Central memory CD4-positive, alpha-beta T cell (primary cell): ENCODE measurements at places on chromosomes 4 and X.

- no peak for DNase-seq
Observed at GRCh38 chrX:9698576-9698975, 67.1 kb downstream of the GPR143 start.

- DNase-seq, result no peak
Observed at GRCh38 chr4:992297-993110, 700 bp downstream of the SLC26A1 start.

- no peak for DNase-seq
Observed at GRCh38 chr4:139759097-139759496, 93.5 kb downstream of the MGST2 start.

DNA sequence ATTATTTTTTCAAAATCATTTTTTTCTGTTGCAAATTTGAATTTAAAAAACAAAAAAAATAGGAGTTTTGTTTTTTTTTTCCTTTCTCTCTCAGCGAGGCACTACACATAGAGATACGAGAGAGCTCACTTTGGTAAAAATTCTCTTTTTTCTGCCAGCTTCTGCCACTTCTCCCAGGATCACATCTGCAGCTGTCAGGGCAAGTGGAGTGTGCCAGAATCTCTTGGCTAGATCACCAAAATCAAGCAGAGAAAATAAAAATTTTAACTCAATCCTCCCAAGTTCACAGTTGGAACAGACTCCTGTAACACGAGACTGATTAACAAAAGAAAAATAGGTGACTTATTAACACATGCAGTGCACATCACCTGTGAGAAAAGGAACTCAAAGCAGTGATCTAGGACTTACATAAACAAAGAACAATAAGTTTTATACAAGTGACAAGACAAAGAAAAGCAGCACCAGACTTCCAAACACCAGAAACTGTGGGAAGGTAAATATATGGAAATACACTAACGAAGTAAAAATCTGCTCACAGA lies 213.2 kb upstream of the ZFP42 start:
- no peak for DNase-seq

DNA sequence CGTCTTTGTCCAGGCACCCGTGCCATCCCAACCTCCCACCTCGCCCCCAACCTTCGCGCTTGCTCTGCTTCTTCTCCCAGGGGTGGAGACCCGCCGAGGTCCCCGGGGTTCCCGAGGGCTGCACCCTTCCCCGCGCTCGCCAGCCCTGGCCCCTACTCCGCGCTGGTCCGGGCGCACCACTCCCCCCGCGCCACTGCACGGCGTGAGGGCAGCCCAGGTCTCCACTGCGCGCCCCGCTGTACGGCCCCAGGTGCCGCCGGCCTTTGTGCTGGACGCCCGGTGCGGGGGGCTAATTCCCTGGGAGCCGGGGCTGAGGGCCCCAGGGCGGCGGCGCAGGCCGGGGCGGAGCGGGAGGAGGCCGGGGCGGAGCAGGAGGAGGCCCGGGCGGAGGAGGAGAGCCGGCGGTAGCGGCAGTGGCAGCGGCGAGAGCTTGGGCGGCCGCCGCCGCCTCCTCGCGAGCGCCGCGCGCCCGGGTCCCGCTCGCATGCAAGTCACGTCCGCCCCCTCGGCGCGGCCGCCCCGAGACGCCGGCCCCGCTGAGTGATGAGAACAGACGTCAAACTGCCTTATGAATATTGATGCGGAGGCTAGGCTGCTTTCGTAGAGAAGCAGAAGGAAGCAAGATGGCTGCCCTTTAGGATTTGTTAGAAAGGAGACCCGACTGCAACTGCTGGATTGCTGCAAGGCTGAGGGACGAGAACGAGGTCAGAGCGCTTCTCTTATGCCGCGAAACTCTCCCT lies at the start of gene TET2:
TET2 (plus strand) TSS at position 601 of the 740 bp plus-strand sequence. CDS start 87,067 bp downstream, outside the sequence.
- peak; percentile 82 for DNase-seq

DNA sequence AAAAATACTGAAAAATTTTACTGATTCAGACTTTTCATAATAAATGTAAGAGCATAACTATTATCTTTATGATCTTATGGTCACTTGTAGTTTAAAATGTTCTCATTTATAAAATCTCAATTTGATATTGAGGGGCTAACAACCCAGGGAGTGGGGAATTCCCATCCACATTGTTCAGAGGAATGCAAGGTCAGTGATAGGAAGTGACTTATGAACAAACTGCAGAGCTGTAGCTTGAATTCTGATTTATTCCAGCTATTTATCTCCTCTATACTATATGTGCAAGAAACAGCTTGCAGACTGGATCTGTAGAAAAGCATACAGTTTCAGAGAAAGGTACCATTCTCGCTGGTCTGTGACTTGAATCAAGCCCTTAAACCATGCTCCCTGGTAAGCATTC lies 61.6 kb downstream of the SEC24D start:
- DNase-seq, result no peak

GRCh38 chr4:75745161-75745560 lies 20.8 kb downstream of the USO1 start:
- DNase-seq, result no peak

DNA sequence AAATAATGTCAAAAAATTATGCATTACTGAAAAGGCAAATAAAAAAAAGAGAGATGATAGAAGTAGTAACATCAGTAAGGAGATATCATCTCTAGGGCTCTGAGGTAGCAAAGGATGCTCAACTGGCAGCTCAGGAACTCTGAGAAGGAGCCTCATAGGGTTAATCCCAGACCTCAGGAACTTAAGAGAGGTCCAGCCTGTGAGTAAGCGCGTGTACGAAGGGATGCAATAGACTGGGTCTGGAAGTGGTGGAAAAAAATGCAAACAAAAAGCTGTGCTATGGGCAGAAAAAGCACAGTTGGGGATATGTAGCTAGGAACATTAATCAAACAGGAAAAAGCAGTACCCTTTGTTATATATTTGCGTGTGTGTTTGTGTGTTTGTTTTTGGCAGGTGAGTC lies 282.0 kb downstream of the GALNTL6 start:
- no peak for DNase-seq

DNA sequence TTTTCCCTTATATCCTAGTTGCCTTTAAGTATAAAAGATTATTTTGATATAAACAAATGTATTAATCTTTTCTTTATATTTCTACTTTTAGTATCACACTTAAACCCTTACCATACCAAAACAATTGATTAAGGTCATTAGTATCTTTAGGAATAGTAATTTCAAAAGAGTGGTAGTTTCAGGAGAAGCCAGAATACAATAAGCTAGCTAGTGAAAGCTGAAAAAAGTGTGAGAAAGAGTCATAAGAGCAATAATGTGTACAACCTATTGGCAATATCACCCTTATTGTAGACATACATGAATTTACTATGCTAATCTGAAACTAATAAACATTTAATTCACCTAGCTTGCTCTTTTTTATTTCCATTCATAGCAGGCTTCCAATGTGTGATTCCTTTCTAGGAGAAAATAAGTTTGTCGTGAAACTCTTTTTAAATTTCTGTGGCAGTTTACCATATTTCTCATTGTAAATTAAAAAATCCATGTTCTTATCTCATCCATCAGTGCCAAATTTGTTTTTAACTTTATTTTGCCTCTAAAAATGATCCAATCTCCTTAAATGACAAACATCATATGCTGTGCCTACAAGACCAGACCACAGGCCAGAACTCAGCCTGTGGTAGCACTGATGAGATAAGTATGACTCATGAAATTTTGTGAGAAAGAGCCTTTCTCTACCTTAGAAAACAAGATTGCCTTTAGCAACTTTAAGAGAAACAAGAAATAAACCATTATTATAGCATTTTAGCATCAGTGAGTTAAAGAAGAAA lies 8.1 kb downstream of the NEK1 start:
- no peak for DNase-seq

DNA sequence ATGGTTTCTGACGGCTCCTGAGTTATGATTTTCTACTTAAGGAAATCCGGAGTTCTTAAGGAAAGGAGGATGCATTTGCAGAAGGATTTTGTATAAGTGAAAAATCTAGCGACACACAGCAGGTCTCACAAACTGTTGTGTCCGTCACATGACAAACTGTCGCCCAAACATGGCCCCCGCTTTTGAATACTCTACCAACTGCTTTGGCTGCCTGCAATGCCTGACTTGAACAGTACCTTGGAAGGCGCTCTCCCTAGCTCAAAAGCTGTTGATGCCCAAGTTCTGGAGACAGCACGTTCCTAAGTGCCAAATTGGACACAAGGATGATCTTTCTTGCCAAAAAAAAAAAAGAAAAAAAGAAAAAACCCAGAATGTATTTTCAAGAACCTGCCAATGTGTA lies 103.2 kb downstream of the ENPP6 start:
- no peak for DNase-seq

- DNase-seq, result no peak
Observed at GRCh38 chr4:56790691-56791091, 30.8 kb downstream of the SPINK2 start.

DNA sequence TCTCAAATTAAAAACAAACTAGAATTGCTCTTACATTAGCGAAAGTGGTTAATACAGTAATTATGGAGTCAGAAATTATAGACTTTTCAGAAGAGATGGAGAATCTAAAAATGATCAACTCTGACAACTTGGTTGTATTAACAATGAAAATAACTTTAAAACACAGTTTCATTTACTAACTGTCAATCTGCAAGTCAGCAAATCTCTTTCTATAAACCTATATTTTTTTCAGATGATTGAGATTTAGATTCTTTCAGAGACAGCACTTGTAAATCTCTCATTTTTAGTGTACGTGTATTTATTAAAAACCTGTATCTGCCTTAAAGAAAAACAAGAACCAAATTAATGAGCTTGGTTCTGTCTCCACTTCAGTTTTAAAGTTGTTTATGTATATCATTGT lies 311.4 kb downstream of the EPHA5 start:
- DNase-seq, result no peak

GRCh38 chr4:118682928-118683327 lies 2.3 kb upstream of the METTL14 start:
- no peak for DNase-seq

DNA sequence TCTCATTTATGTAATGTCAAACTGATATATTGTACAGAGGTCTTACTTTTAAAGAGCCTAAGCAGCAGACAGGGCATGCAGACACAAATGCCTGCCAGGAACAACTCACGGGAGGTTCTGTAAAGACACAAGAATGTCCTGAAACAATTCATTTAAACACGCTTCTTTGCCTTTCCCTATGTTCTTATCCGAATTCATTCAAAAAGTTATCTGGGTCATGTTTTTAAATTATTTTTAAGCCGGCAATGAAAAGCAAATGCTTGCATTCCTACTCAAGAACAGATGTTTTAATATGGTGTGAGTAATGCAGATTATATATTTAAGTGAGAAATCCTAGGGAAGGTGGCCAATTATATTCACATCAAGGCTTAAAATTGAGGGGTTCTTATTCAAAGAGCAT lies 192.6 kb downstream of the PDGFC start:
- no peak for DNase-seq

DNA sequence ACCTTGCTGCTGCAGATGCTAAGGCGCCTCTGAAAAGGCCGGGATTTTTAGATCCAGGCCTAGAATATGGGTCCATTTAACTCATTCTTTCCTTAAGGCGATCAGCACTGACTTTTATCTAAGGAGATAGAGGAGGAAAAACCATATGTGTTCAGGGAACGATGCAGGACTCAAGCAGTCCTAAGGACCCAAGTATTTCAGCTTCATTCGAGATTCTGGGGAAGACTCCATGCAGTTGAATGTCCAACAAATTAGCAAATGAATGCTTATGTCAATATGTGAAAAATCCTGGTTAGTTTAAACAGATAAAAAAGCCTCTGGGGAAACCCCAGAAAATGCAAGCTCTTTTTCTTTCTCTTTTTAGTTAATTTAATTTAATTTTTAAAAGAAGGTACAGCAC lies 36.0 kb downstream of the HELT start:
- DNase-seq, result no peak

GRCh38 chr4:164926301-164926700 lies 49.3 kb downstream of the APELA start:
- DNase-seq, result no peak

DNA sequence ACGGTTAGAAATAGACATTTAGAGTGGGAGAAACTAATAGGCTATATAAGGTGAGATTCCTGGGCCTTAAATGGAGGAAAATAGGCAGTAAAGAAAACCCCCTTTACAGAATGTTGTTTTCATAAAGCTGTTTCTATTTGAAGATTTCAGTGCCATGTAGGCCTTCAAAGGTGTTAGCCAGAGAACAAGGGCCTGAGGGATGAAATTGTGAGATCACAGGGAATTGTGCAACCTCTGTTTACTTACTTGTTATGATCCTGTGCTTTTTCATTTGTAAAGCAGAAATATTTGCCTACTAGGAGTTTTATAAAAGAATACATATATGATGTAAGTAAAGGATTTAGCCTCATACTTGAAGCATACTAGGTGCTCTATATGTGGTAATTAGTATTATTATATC lies 272.9 kb upstream of the ARX start:
- DNase-seq, result no peak

- no peak for DNase-seq
Observed at GRCh38 chr4:108043526-108043925, 53.8 kb downstream of the HADH start.

DNA sequence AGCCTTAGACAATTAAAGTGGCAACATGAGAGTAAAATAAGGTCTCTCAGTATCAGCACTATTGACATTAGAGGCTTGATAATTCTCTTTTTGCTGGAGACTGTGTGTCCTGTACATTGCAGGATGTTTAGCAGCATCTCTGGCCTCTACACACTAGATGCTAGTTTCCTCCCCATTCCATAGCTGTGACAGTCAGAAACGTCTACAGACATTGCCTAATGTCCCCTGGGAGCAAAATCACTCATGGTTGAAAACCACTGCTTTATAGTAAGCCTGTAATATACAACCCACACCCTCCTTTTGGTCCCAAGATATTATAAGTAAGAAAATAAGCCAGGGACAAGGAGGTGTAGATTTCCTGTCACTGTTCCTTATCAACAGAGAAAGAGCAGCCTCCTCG lies 166.0 kb downstream of the FRMPD4 start:
- DNase-seq, result no peak

DNA sequence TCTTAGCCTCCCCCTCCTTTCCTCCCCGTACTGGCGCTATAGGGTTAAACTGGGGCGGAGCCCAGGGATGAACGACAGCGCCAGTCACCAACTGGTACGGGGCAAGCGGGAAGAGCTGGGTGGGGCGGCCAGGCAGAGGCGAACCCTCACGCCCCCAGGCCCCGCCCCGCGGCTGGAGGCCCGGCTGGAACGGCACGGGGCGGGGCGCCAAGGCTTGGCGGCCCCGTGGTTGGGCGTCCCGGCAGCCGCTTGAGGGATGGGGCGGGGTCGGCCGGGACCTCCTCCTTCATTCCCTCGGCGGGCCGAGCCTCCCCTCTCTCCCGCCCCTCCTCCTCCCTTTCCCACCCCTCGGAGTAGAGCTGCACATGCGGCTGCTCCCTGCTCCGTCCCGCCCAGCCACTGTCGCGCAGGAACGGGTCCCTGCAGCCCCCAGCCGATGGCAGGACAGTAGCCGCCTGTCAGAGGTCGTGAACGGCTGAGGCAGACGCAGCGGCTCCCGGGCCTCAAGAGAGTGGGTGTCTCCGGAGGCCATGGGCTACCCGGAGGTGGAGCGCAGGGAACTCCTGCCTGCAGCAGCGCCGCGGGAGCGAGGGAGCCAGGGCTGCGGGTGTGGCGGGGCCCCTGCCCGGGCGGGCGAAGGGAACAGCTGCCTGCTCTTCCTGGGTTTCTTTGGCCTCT lies at the start of gene EDA:
EDA (plus strand) TSS at position 335 of the 678 bp plus-strand sequence.
- DNase-seq, result peak; percentile 66

- DNase-seq, result no peak
Observed at GRCh38 chr4:22345055-22345454, 170.8 kb downstream of the ADGRA3 start.

- no peak for DNase-seq
Observed at GRCh38 chr4:188780686-188781085, 641.4 kb downstream of the TRIML1 start.

- DNase-seq, result no peak
Observed at GRCh38 chr4:153375303-153375702, 30.8 kb downstream of the MND1 start.
